ENCODE measurements at places on chromosomes 2 and 18. TPM values are rescaled to one million over a fixed set of nuclear protein-coding genes. Genes with fewer than 3 reads are reported as not detected.

DNA sequence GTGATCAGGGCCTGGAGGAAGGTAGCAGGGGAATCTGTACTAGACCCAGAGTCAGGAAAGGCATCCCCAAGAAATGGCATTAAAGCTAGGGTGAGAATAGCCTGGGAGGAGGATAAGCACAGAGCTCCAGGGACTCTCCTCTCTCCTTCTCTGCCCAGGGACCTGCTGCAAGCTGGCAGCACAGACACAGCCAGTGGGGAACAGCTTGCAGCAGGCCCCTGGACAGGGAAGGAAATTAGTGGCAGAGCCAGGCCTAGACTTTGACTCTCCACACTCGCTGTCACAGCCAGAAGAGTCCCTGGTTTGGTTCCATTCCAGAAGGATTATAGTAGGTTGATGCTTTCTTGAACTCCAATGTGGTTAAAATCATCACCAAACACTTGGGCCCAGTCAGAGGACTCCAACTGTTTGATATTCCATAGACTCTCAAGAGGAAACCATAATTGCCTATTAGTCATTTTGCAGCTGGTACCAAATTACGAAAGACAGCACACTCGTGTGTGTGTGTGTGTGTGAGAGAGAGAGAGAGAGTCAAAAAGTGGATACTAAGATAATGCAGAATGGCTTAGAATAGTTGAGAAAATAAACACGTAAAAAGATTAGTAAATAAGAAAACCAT is 95.5 kb upstream of the ATP8B1 start:
- DNase-seq, result no peak

GRCh38 chr2:105573490-105573889 is 171.2 kb upstream of the NCK2 start:
- no peak for DNase-seq

DNA sequence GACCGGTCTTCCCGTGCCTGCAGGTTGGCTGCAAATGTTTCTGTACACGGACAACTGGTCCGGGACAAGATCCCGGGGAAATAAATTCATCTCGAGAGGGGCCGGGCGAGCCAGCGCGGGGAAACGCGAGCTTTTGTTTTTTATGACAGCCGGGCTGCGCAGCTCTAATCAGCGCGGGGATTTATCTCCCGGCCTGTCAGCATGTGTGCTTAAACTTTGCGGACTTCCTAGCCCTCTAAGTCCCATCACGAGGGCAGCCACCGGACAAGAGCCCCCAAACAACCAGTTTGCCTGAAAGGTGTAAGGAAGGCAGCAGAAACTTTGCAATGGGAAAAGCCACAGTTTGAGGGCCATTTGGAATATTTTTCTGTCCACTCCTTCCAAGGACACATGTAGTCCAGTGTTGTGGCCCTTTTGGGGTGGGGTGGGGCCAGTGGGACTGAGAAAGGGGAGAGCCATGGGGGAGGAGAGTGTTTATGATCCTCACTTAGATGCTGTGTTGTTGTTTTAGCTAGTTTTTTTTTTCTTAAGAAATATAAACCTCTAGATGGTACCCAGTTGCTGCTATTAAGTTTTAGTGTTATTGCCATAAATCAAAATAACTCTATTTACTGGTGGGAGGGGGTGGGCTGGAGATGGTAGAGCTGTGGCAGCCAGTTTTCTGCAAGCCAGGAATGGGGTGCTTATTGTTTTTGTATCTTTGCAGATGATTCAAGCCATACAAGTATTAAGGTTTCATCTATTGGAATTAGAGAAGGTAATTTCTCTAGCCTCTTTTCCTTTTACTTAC is 6.0 kb downstream of the MEIS1 start:
- DNase-seq, result no peak

DNA sequence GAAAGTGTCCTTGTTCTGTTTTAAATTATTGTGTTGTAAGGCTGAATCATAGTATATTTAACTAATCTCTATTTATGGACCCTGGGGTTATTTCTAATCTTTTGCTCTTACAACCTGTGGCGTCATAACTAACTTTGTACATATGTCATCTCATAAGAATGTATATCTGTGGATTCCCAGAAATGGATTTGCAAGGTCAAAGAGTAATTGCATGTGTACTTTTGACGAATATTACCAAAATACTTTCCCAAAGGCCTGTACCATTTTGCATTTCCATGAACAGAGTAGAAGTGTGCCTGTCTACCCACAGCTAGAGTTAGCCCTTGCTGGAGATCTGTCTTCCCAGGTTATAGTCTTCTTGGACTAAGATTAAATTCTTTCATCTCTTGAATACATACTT is 42.8 kb downstream of the SEMA4F start:
- DNase-seq, result no peak

Gene AMER3
- total RNA-seq, result not detected

Gene SKA1
- total RNA-seq, result 22.5 TPM
